NCI-H2107 (cell line): ENCODE measurements at places on chromosomes 7 and 10.

DNA sequence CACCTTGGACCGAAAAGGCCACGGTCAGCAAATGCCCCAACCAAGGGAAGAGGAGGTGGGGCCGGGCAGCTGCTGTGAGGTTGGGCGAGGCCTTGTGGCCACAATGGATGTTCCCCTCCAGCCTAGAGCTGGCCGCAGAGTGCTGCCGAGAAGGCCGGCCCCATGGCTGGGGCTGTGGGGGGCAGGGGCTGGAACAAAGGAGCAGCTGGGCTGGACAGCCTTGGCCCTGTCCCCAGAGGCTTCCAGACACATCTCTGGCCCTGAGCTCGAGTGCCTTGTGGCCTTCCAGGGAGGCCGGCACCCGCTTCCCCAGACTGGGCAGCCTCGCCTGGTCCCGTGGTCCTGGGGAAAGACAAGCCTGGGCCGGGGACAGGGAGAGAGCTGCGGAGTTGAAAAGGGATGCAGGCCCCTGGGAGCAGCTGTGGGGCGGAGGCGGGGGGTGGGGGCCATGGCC lies 88.0 kb downstream of the PDGFA start:
- DNase-seq = no peak

DNA sequence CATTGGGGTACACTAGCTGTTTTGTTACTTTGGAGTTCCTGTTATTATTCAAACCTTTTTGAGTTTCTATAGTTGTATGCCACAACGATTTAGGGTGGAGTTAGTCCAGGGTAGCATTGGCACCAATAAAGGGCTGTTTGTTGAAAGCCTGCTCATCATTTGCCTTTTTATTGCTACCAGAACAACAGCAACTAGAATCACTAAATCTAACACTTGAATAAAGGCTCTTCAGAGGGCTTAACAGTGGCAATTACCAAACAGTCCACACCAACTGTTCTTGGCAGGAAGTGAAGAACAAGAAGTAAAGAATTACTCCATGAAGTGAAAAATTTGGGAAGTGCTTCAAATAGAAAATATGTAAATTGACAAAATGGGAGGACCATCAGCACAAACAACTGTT lies 621.4 kb downstream of the PHTF2 start:
- DNase-seq = no peak

- no peak for DNase-seq
Observed at GRCh38 chr10:26438534-26439341, 597 bp downstream of the APBB1IP start.

DNA sequence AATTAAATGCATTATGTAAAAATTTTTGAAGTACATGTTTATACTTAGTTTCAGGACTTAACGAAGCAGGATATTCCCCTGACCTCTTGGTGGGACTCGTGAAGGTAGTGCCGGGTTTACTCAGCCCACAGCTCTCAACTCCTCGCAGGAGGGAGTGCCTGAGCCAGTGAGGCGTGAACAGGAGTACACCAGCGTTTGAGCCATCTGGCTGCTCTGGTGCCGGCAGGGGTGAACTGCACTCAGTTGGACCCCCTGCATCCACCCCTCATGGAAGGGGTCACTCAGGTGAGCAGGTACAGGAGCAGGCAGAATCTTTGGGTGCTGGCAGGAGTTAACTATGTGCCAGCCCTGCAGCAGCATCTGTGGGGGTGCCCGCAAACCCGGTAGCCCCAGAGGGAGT lies 625.1 kb upstream of the PCDH15 start:
- no peak for DNase-seq

- DNase-seq = no peak
Observed at GRCh38 chr7:24939416-24939815, 40.6 kb downstream of the OSBPL3 start.

GRCh38 chr7:84195295-84196060 lies 889 bp upstream of the SEMA3A start:
- DNase-seq = no peak

DNA sequence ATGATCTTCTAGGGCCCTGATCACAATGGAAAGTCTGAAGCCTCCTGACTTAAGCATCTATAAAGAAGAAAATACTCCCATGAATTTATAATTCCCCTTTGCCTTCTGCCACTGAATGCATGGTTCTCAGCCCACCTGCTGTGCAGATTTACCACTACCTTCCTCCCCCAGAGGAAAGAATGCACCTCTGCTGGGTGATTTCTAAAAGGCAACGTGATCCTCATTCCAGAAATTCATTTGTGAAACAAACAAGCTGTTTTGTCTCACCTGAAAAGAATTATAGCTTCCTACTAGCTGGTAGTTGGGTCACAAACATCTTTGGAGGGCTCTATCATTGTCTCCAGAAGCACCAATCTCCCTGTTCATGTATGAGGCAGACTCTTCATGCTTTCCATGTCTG lies 320.2 kb downstream of the CDC14C start:
- no peak for DNase-seq

DNA sequence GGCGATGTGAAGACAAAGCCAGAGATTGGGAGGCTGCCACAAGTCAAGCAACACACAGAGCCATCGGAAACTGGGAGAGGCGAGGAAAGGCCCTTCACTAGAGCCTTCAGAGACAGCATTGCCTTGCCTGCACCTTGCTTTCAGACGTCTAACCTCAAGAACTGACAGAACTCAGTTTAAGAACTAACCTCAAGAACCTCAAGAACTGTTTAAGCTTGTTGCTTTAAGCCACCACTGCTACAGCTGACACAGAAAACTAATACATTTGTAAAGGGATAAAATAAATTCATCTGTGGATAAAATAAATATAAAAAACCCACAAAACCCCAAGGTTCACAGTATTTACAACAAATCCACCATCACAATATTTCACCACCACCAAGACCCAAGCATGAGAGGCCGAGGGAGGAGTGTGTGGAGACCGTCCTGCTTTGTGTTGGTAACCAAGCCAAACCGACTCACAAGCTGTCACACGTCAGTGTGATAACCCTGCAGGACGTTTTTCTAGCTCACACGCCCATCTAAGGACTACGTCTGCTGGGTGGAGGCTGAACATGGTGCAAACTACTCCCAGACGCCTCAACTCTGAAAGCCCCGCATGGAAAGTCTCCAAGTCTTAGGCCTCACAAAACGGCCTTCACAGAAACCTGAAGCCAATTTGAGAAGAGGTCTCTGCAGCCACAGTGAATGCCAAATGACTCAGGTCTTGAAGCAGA lies 116.8 kb downstream of the ABLIM1 start:
- no peak for DNase-seq

DNA sequence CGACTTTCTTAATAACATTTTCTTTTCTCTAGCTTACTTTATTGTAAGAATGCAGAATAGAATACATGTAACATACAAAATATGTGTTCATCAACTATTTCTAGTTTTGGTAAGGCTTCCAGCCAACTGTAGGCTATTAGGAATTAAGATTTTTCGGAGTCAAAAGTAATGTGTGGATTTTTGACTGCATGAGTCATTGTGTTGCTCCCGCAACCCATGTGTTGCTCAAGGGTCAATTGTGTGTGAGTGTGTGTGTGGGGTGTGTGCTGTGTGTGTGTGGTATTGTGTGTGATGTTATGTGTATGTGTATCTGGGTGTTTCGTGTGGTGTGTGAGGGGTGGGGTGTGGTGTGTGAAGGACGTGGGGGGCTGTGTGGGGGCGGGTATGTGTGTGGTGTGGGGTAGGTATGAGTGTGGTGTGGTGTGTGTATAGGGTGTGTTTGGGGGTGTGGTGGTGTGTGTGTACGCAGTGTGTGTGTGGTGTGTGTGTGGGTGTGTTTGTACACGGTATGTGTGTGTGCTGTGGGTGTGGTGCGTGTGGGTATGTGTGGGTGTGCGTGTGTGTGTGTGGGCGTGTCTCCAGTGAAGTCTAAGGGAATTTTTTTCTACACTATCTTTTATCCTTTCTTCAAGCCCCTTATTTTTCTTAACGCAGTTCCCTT lies 60.5 kb downstream of the RSU1 start:
- DNase-seq = no peak

DNA sequence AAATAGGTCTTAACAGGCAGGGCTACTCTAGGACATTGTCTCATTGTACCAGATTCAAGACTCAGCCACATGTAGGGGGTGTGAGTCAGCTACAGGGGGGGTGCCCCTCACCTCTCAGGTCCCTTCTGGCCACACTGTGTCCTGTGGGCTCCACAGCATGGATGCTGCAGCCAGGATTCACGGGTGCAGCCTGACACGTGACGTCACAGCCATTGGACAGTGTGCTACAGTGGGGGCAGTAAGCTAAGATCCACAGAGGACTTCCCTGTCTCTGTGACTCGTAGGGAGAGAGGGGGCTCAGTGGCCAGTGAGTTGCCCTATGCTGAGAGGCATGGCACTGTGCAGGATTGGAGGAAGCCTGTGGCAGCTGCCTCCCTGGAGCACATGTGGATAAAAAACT lies 77.9 kb downstream of the TMEM178B start:
- no peak for DNase-seq

- DNase-seq = no peak
Observed at GRCh38 chr7:90817846-90818245, 221.7 kb downstream of the CDK14 start.

DNA sequence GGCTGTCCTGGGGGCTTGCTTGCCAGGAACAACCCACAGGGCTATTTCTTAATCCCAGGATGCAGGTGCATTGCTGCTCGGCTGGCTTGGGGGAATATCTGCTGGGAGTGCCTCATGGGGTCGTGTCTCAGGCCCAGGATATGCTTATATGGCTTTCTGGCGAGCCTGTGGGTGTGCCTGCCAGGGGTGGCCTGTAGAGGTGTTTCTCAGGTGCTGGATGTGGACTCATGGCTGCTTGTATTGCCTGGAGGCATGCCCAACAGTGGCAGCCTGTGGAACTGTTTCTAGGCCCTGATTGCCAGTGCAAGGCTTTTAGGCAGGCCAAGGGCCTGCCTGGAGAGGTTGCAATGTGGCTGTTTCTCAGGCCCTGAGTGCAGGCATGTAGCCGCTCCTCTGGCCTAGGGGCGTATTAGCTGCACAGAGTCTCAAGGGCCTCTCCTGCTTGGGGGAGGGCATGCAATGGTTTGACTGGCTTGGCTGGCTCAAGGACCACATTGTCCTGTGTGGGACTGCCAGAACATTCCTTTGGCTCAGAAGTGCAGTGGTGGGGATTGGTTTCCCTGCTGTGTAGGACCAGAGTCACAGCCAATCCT lies 202.1 kb downstream of the ATRNL1 start:
- DNase-seq = no peak

DNA sequence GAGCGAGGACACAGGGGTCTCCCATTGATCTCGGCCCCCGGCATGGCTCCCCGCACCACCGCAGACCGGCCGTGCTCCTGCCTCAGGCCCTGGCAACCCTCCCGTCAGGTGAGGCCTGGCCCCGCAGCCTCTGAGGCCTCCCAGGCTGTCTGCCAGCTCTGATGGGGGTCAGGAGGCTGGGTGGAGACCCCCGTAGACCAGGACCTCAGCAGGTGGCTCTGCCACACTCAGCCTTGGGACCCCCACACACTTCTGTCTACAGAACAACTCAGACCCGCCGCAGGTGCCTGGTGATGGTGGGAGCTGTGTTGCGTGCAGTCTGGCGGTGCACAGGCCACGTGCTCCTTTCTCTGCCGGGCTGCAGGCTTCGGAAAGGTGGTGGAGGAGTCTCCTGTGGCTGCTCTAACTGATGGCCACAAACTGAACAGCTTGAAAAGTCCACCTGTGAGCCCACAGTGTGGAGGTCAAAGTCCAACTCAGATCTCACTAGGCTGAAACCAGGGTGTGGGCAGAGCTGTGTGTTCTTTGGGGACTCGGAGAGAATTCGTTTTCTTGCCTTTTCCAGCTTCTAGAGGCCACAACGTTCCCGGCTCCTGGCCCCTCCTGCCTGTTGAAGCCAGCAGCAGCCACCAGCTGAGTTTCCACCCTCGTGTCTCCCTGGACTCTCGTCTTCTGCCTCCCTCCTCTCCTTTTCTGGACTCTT lies 62.5 kb downstream of the PWWP2B start:
- no peak for DNase-seq

DNA sequence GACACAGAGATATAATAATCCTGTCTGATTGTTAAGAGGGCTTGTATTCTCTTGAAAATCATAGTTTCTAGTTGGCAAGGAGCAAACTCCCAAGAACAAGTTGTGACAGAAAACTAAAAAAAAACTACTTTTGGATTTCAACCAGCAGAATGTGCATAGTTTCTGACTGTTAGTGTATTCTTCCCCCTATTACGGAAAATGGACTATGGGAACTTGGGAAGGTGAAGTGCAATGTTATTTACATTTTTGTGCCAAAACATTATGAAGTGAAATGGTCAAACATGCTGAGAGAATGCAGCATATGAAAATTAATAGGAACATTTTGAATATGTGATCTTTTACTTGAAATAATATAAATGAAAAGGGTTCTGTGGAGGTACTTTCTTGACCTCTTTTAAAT lies 660.8 kb downstream of the SUGCT start:
- DNase-seq = no peak

GRCh38 chr7:69620063-69620462 lies 21.8 kb downstream of the AUTS2 start:
- peak; percentile 26 for DNase-seq

DNA sequence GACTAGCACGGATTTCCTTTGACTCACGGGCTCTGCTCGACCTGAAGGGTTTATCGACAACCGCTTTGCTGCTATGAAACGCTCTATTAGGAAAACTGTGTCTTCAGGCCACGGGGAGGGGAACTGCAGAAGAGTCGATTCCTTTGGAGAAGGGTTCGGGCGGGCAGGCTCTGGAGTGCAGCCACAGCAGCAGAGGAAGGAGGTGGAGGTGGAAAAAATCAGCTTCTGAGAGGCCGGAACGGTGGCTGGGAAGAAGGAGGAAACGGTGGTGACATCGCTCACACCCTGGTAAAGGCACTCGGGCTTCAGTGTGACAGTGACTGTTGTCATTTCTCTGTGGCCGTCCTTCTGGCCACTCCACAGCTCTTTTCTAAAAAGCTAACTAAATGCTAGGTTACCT lies 64.6 kb upstream of the MGMT start:
- no peak for DNase-seq

GRCh38 chr10:68633816-68634466 lies 73.8 kb downstream of the TET1 start:
- DNase-seq = no peak

GRCh38 chr7:34124765-34125164 lies 219.4 kb downstream of the BMPER start:
- no peak for DNase-seq

- DNase-seq = no peak
Observed at GRCh38 chr7:107644309-107644974, 16.2 kb upstream of the SLC26A4 start.

- no peak for DNase-seq
Observed at GRCh38 chr7:116188-116981, 76.0 kb upstream of the FAM20C start.

DNA sequence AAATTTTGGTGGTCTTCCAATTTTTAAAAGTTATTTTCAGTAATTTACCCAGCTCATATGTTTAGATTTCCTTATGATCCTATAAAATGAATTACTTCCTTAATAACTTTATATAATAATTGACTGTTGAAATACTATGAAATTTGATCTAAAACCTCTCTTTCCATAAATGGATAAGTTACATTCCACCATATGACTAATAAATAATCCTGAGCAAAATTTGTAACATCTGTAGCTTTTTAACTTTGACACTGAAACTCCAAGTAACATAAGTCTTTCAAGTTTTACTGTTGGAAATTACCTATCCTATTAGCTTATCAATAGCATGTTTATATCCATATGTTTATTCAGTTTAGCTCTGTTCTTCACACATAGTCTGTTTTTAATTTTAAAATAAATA lies 85.3 kb downstream of the HECTD2 start:
- no peak for DNase-seq

GRCh38 chr7:92622685-92623084 lies 32.5 kb upstream of the FAM133B start:
- DNase-seq = no peak
